ENCODE measurements at places on chromosomes 12 and 14.

GRCh38 chr12:52952076-52952801 is 3.3 kb downstream of the KRT18 start:
- DNase-seq = peak; percentile 78

GRCh38 chr12:127613056-127613455 is 653.9 kb upstream of the TMEM132C start:
- no peak for DNase-seq

DNA sequence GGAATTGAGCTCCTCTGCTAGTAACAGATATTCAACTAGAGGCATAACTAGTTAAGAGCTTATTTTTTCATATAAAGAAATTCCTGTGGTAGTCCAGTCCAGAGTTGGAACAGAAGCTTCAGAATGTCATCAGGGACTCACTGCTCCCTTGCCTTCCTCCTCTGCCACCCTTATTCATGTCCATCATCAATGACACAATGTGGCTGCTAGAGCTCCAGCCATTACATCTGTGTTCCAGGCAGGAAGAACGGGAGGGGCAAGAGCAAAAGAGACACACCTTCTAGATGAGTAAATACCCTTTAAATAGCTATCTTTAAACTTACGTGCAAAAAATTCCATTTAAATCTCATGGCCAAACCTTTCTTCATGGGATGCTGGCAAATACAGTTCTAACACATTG is 47.3 kb upstream of the HMGA2 start:
- no peak for DNase-seq

- no peak for DNase-seq
Measured at GRCh38 chr14:73149753-73150152, 13.4 kb downstream of the PSEN1 start.

DNA sequence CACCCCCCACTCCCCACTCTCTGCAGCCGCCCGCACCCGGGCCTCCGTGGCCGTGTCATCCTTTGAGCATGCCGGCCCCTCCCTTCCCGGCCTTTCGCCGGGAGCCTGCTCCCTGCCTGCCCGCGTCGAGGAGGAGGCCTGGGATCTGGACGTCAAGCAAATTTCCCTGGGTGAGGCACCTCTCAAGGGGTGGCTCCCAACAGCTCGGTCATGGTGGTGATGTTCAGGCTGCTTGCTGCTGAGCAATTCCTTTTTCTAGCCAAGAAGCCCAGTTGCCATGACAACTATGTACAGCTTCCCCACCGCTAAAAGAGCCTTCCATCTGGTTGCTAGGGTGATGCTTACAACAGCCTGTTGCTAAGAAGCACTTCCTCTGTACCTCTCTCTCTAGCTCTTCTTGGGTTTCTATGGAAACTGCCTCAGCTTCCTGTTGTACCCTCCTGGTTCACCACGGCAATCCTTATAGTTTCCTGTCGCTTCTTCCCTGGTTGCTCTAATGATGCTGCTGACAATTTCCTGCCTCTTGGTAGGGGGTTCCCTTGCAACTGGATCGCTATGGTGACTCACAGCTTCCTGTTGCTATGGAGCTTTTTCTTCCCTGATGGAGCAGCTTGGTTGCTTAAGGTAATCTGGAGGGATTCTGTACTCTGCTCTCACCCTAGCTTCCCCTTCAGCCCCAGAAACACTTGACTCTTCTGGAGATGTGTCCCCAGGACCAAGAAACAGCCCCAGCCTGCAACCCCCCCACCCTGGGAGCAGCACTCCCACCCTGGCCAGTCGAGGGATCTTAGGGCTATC is 11.0 kb downstream of the ZNF219 start:
- DNase-seq = peak; percentile 59

DNA sequence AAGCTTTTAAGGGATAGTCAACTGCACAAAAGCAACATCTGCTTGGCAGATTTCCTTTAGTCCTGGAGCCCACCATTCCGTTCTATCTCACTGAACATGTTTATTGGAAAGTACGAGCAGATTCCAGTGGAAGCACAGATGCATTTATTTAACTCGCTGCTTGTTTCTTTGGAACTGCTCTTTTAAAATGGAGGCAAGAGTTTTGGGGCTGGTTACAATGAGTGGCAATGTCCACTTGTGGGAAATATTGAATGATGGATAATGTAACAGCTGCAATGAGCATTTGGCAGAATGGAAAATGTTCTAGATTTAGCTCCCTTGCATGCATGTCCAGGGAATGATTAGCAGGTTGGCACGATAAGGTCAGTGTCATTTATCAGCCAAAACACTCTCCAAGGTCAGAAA is 163.0 kb downstream of the ATP23 start:
- DNase-seq = no peak

- DNase-seq = no peak
Measured at GRCh38 chr14:70708717-70709570, 67.2 kb downstream of the TTC9 start.

GRCh38 chr12:93245543-93245942 is 132.2 kb upstream of the NUDT4 start:
- no peak for DNase-seq

DNA sequence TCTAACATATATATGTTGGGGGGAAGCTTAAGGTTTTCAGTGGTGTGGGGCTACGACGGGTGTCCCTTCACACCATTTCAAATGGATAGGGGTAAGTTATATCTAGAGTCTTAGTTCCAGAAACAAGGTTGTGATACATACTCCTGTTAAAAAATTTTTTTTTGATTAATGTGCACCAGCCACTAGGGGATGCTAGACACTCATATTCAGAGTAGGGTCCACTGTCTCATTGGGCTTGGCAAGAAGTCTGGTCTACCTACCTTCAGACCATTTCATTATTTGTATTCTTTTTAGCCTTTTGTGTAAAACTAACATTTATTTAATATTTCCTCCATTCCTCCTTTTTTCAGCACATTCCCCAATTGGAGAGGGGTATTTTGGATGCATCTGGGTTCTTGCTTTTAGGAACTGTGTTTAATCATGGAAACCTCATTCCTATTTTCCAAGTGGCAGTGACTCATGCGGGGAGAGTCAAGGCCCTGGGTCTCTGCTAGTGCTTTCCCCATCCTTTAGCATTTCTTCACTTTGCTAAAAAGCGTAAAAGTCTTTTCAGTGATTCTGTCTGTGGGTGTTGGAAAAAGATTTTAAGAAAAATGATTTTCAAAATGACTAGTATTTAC is 33.4 kb downstream of the ANO4 start:
- no peak for DNase-seq

DNA sequence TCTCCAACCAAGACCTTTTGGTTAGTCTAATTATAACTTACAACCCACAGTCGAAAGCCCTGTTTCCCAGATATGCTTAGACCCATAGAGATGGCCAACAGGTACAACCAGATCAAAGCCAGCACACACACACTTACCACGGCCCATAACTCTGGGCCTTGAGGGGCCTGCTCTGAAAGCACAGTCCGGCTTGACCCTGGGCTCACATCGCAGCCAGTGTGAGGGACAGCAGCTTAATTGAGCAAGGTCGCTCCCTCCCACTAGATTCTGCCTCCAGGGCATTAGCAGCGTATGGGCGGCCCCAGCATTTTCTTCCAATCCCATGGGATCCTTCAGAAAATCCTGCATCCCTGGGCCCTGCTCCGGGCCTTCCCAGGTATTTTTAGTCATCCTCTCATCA is 157.4 kb upstream of the FKBP4 start:
- no peak for DNase-seq

GRCh38 chr12:130636370-130636769 is 79.7 kb downstream of the RIMBP2 start:
- DNase-seq = no peak

- no peak for DNase-seq
Measured at GRCh38 chr12:63941879-63942278, 97.4 kb downstream of the SRGAP1 start.

- no peak for DNase-seq
Measured at GRCh38 chr12:59066445-59066844, 146.1 kb upstream of the LRIG3 start.

- DNase-seq = no peak
Measured at GRCh38 chr12:26723379-26724308, 109.3 kb downstream of the ITPR2 start.

- DNase-seq = no peak
Measured at GRCh38 chr12:67681105-67681778, 32.7 kb downstream of the DYRK2 start.

- DNase-seq = no peak
Measured at GRCh38 chr12:121189619-121190155, 20.2 kb upstream of the P2RX4 start.

- peak; percentile 65 for DNase-seq
Measured at GRCh38 chr14:49959822-49960408, 67.0 kb downstream of the ARF6 start.

GRCh38 chr12:94952325-94952724 is 51.2 kb downstream of the NDUFA12 start:
- DNase-seq = no peak

DNA sequence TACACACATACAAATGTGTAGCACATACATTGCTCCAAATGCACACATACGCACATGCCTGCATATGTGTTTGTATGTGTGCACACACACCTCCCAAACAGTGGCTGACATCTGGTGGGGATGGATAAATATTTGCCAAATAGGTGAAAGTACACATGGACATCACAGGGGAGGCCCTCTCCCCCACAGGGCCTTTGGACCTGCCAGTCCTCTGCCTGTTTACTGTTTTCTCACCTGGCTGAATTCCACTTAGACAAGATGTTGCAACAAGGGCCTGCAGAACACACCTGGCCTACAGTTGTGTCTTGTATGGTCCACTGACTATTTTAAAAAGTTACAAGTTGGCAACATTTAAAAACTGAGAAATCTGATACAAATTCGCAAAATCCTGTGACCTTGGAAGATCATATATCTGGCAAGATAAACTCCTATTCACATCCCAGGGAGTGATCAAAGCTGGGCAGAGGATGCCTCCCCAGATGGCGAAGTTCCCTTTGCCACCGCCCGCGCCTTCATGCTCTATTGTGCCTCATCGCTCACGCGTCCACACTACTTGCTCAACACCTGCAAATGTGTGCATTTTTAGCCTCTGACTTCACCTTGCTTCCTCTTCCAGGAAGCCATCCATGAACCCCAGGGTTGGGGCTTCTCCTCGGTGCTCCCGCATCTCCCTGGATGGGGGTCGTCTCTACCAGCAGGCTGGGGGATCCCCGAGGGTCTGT is 118.4 kb upstream of the FZD10 start:
- DNase-seq = no peak

DNA sequence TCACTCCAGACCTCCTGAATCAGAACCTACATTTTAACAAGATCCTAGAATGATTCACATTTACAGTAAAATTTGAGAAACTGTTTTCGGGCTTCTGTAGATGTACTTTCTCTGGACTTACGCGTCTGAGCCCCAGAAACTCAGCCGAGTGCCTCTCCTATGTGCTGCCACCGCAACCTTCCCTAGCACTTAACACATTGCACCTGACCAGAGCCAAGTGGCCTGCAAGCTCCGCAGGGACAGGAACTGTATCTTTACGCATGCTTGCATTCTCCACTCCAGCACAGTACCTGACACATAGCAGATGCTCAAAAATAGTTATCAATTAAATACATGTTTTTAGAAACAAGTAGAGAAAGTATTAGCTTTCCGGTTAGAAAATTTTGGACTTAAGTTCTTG is 1.2 kb downstream of the SMCO2 start:
- no peak for DNase-seq

DNA sequence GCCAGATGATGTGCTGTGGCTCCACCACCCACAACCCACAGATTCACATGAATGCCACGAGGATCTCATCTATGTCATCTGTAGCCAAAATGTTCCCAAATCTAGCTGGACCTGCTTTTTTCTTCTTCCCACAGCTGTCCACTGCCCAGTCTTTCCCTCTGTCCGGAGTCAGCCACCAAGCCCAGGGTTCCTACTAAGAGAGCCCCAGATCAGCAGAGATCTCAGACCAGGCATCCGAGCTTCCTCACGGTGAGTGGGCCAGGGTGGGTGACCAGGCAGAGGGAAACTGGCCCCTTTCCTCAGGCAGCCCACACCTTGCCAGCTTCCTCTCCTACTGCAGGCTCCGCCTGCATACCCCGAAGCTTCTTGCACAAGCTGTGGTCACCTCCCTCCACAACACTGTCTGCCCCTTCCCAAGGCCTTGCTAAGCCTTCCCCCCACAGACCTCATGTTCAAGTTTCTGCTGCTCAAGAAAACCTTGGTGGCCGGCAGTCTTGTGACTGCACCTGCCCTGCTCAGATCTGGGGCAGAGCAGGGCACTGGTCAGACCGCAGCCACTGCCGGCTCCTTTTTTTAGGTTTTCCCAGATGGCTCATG is 81.4 kb downstream of the ACTN1 start:
- no peak for DNase-seq

GRCh38 chr12:7289743-7290142 is 14.1 kb upstream of the ACSM4 start:
- DNase-seq = no peak

DNA sequence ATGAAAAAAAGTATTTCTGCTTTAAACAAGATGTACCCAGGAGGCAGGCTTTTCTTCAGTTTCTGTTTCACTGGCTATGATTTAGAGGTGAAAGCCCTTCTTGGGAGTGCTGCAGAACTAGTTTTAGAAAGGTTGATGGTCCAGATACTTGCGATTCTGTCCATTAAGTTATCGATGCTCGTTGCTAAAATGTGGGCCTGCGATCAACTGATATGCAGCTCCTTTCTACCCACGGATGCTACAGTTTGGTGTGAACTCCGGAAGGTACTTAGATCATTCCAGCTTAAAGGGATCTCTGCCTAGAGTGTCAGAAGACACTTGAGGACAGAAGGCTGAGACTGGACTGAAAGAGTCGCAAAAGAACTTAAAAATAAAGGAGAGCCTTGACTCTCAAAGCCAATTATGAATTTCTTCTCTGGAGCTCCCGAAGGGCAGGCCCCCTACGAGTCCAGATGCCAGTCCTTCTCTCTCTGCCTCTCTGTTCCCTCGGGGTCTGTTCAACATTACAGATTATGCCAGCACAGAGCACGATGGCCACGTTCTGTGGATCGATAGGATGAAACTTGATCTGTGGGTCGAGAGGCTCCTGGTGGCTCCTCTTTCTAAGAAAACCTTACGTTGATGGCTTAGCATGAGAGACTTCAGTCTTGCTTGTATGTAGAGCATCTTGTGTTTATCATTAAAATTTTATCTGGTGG is 40.0 kb downstream of the FBXW8 start:
- no peak for DNase-seq

DNA sequence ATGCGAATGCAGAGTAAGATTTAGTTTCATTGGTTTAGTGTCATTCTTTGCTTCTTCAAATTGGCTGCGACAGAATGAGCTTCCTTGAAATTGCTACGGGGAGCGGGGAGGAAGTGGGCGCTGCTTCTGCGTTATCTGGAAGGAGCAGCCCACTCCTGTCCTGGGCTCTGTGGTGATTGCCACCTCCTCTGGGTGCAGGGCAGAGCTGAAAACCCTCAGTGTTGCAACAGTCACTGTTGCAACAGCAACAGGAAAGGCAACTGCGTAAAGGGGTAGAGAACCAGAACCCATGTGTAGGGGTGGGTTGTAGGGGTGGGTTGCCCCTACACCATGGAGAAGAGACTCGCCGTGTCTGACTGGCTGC is 57.7 kb downstream of the MAX start:
- no peak for DNase-seq
